ENCODE measurements at places on chromosomes 4 and X.
A peak's percentile ranks its signal among the peaks of the same experiment; 100 is the strongest.

DNA sequence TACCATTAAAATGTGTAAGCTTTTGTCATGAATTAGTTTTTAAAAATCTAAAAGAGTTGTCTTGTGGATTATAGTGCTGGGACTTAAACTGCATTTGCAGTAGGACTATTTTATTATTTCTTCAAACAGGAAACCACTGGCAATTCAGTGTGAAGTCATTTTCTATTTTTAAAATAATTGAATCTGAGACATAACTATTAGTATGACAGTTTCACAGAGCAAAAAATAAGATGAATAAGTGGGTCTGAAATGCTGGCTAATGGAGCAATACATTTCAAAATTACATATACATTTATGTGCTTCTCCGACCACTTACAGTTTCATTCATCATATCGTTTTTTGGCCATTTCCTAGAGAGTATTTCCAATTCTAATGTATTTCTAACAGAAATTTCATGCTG is 75.3 kb upstream of the RAPGEF2 start:
- DNase-seq, result no peak

GRCh38 chrX:132015875-132016274 is 7.2 kb upstream of the STK26 start:
- no peak for DNase-seq

DNA sequence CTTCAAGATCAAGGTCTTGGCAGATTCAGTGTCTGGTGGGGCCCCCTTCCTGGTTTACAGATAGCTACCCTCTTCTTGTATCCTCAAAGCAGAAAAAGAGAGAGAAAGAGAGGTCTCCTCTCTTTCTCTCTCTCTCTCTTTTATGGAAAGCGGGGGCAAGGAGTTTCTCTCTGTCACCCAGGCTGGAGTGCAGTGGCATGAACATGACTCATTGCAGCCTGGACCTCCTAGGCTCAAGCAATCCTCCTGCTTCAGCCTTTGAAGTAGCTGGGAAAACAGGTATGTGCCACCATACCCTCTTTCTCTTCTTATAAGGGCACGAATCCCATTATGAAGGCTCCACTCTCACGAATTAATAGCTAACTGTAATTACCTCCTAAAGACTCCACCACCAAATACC is 20.2 kb downstream of the RAB9B start:
- no peak for DNase-seq

DNA sequence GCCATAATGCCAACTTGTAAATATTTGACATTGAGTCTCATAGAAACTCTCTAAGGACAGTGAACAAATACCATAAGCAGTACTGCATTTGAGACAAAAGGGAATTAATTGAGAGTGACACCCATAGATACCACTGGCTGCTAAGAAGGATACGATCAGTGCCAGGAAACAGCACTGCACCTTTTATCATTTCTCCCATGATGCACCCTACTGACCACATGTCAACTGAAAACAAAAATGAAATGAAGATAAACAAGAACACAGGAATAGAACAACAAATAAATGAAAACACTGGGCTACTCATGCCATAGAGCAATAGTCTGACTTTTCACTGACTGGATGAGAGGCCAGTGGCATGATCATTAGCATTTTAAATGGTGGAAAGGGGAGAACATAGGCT is 270.8 kb downstream of the MAPK10 start:
- DNase-seq, result no peak

- DNase-seq, result peak; percentile 27
Observed at GRCh38 chr4:139301821-139302611, at the start of gene NDUFC1. NDUFC1 (minus strand) TSS chr4:139302477; CDS start chr4:139295798, 6,679 bp downstream.

DNA sequence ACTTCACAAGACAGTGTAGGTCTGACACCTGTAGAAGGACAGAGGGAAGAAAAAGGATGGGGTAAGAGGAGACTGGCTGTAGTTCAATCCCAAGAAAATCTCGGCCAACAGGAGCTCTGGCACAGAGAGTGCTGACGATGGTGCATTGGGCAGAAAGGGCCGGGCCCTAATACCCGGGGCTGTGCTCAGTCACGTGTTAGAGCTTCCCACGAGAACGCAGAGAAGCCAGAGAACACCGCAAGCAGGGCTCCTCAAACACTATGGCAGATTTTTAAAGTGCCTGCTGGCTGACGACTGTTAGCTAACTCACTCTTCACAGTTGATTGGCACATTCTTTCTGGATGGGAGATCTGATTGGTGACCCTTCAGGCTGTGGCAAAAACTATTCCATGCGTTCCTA is 35.5 kb downstream of the EREG start:
- DNase-seq, result no peak

- DNase-seq, result no peak
Observed at GRCh38 chr4:107599841-107600240, 120.2 kb downstream of the PAPSS1 start.

GRCh38 chr4:113043591-113043990 is 5.9 kb upstream of the ANK2 start:
- no peak for DNase-seq

Data from stimulated activated CD8-positive, alpha-beta memory T cell treated with anti-CD3 and anti-CD28 coated beads, Interleukin-4, amount 100 ng/mL, for 1 hour (primary cell).